IMR-90 (cell line): ENCODE measurements at places on chromosomes 7 and 10. TPM values are rescaled to one million over a fixed set of nuclear protein-coding genes. Genes with fewer than 3 reads are reported as not detected.
A peak's percentile ranks its signal among the peaks of the same experiment; 100 is the strongest.

The TSPAN33 gene
- 0.28 and 0.36 TPM in 2 replicates for total RNA-seq

The ZC3HAV1L gene
- total RNA-seq = 4.5 and 4.7 TPM in 2 replicates

The TAS2R4 gene
- 0.18 and 0.28 TPM in 2 replicates for total RNA-seq

The HMX2 gene
- total RNA-seq = not detected in 2 replicates

The SEC31B gene
- total RNA-seq = 1.1 and 1.3 TPM in 2 replicates

The UNCX gene
- not detected in 2 replicates for total RNA-seq

The PLEKHS1 gene
- total RNA-seq = not detected in 2 replicates

DNA sequence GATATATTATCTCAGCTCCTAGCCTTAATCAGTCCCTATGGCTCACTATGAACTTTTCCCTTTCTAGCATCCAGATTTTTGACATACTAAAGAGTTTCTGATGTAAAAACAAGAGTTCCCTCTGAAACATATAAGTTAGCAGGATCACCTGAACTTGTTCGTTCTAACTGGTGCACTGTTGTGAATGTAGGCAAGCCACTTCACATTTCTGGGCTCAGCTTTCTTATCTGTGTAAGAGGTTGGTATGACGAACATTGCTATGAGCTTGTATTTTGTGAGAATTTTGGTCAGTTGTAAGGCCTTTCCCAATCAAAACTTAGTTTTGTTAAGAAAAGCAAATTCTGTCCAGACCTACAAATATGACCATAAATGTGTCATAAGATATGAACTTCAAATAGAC is 46.1 kb downstream of the MAGI2 start:
- no peaks in the 10 kb centered on the region for H3K36me3 ChIP-seq
- no peaks in the 10 kb centered on the region for H3K27me3 ChIP-seq
- no peak for DNase-seq

GRCh38 chr10:133415752-133416151 is 8.7 kb downstream of the SPRN start:
- no peaks in the 10 kb centered on the region for H3K4me1 ChIP-seq
- no peak overlapping the region for H3K4me3 ChIP-seq
- no peak overlapping the region for H3K27ac ChIP-seq
- H3K27me3 ChIP-seq = no peaks in the 10 kb centered on the region
- no peak for DNase-seq

DNA sequence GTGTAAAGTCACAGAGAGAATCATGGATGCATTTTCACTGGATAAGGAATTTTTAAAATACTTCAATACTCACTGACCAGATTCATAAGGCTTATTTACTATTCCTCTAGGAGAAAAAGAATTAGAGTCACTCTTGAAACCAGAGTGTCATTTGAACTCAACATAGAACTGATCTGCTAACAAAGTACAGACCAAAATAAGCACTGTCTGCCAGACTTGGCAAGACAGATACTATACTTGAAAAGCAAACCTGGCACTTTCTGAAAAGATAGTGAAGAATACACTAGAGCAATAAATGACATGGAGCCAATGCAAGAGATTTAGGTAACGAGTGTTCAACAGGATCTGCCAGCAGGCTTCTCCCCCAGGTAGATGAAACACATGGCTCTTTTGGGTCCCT is 215.3 kb downstream of the CHCHD3 start:
- H3K4me3 ChIP-seq = no peak overlapping the region
- H3K27me3 ChIP-seq = no peaks in the 10 kb centered on the region
- no peaks in the 10 kb centered on the region for H3K4me1 ChIP-seq
- H3K27ac ChIP-seq = no peak overlapping the region
- DNase-seq = no peak

DNA sequence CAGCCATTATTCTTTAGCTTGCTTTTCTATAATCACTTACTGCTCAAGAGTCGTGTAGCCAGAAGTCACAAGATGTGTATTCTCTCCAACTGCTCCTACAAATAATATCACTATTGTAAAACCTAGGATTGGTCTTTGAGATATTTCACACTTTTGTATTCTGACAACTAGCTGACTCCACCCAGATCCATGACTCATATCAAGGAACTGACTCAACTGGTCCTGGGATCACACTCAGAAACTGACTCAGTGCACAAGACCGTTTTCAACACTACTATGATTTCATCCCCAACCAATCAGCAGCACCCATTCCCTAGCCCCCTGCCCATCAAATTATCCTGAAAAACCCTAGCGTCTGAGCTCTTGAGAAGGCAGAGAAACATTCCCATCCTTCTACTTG is 56.5 kb upstream of the ORC5 start:
- no peak overlapping the region for H3K27ac ChIP-seq
- H3K4me1 ChIP-seq = no peaks in the 10 kb centered on the region

DNA sequence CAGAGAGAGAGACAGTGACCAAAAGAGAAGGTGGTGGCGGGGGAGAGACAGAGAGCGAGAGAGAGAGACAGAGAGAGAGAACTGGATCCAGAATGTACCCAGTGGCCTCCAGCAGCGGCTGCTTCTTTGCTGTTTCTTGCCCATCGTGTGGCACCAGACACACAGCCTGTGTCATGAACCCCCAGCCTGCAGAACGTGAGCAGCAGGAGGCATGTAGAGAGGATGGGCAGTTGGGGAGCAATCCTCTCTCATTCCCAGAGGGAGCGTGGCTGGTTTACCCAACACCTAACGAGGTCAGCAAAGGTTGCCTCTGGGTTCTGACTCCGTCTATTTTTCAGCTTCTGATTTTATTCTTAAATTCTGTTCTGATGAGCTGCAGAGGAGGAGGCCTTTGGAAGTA is 168.1 kb downstream of the ADARB2 start:
- no peak overlapping the region for H3K4me3 ChIP-seq
- no peak for DNase-seq
- no peaks in the 10 kb centered on the region for H3K4me1 ChIP-seq
- H3K27ac ChIP-seq = no peak overlapping the region
- no peaks in the 10 kb centered on the region for H3K27me3 ChIP-seq

GRCh38 chr10:11869743-11870460 is 46.7 kb downstream of the PROSER2 start:
- H3K4me3 ChIP-seq = no peak overlapping the region
- DNase-seq = no peak
- no peaks in the 10 kb centered on the region for H3K36me3 ChIP-seq

DNA sequence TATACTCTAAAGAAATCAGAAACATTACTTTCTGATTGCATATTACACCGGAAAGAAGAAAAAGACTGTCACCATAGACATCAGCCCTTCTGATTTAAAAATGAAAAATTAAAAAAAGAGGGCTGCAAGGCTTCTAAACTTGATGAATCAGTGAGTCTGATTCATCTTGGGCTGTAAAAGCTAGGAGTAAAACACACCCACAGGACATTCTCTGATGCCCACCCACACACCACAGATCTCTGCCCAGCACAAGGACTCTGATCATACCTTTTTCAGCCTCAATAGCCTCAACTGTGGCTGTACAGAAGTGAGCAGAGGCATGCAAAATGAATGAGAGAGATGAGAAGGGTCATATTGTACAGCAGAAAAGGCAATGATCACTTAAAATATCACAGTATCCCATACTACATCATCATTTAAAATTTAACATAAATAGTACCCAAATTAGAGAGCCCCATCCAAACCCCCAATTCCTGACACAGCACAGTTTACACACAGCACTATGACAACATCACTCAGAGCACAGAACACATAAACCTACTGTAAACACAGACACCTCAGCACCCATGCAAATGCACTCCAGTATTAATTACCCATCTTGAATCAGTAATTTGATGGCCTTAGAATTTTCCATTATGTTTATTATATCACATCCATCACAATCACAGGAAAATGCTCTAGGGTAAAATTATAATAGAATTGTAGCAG is 6.4 kb upstream of the MSS51 start:
- peaks cover 15% of the 10 kb centered on the region for H3K36me3 ChIP-seq
- DNase-seq = peak; percentile 81
- H3K4me1 ChIP-seq = no peaks in the 10 kb centered on the region
- H3K4me3 ChIP-seq = no peak overlapping the region
- H3K27me3 ChIP-seq = no peaks in the 10 kb centered on the region

GRCh38 chr7:25124465-25125136 is 459 bp downstream of the CYCS start:
- H3K36me3 ChIP-seq = peaks cover 4% of the 10 kb centered on the region; the same call in 1 of the 2 replicates
- peak overlapping the region; percentile 56 for H3K4me3 ChIP-seq
- no peaks in the 10 kb centered on the region for H3K27me3 ChIP-seq

DNA sequence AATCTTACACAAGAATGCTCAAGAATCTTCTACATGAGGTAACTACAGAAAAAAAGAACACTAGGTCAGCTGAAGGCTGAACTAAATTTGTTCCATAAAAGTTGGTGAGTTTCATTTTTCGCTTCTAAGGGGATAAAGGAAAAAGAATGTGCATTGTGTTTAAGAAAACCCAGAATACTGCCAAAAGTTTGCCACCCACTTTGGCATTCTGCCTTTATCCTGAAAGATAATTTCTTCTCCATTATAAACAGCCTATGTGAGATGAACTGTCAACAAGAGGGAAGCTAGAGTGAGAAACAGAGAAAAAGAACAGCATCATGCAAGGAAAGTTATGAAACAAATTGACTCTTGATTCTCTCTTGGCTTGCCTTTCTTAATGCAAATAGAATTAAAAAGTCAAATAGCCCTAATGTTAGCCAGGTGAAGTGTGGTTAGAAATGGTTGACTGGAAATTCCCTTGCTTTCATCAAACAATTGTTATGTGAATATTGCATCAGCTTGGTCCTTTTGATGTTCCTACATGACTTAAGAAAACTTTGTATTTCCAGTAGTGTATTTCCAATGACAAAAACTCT is 25.8 kb downstream of the STEAP1 start:
- no peaks in the 10 kb centered on the region for H3K27me3 ChIP-seq
- DNase-seq = peak; percentile 16
- H3K36me3 ChIP-seq = no peaks in the 10 kb centered on the region
- H3K4me3 ChIP-seq = no peak overlapping the region
- H3K27ac ChIP-seq = no peak overlapping the region

DNA sequence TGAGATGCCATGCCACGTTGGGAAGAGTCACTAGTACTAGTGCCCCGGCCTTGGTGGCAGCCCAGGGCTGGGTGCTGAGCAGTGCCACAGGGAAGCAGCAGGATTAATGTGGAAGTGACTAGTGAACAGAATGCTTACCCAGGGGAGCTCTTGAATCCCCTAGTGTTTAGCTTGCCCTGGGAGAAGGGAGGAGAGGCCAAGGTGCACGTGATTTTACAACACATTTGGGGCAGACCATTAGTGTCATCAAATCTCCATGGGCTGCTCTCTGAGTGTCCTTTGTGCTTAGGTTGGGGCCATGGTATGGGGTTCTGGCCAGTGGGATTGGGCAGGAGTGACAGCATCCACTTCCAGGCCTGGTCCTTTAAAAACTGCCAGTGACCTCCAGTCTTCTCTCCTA is 37.5 kb downstream of the ARHGAP22 start:
- no peaks in the 10 kb centered on the region for H3K27me3 ChIP-seq
- H3K27ac ChIP-seq = no peak overlapping the region
- no peaks in the 10 kb centered on the region for H3K4me1 ChIP-seq

DNA sequence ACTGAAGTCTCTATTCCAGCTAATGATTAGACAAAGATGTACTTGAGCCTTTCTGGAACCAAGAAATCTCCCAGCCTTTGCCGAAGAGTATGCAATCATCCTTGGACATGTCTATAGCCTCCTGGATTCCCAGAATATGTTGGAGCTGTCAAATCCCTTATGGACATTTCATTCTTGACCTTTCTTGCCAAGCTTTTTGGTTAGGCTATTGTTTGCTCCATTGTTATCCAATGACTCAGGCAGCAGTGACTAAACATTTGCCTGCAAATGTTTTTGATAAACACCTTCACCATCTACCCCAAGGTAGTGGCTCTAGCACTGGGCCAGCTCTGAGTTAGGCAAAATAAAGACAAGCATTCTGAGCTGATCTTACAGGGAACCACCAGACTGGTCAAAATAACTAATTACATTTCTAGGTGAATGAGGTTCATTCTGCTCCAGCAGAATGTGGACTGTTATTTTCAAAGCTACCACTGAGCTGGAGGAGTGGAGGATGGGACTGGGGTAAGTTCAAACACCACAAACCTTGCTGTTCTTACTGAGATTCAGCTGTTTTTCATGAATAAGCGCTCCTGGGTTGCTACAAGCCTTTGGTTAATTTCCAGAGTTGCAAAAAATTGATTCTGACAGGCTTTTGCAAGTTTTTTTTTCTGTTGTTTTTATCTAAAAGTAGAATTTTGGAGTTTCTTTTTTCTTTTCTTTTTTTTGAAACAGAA is 81.0 kb downstream of the TMEM270 start:
- no peak overlapping the region for H3K27ac ChIP-seq
- H3K4me3 ChIP-seq = no peak overlapping the region
- no peaks in the 10 kb centered on the region for H3K27me3 ChIP-seq
- H3K4me1 ChIP-seq = 0 out of 2 replicates have a peak, but pooled peaks cover 1% of the 10 kb centered on the region
- DNase-seq = peak; percentile 18

DNA sequence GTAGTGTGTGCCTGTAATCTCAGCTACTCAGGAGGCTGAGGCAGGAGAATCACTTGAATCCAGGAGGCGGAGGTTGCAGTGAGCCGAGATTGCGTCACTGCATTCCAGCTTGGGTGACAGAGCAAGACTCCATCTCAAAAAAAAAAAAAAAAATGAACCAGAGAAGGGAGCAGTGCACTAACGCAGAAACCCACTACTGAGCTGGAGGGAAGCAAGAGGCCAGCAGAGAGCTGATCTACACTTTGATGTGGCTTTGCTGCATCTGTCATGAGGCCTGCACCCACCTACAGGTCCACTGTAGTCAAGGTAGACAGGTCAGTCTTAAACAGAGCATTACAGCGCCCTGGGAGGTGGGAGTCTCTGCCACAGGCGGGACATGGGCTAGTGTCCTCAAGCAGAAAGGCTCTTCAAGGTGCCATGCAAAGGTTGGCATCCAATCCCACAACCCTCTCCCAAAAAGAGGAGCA is 30.0 kb downstream of the MAT1A start:
- DNase-seq = no peak
- H3K36me3 ChIP-seq = no peaks in the 10 kb centered on the region
- no peaks in the 10 kb centered on the region for H3K4me1 ChIP-seq
- peaks cover 11% of the 10 kb centered on the region; the same call in 1 of the 2 replicates for H3K27me3 ChIP-seq
- no peak overlapping the region for H3K4me3 ChIP-seq
